ENCODE measurements at places on chromosomes 12 and 14. TPM values are rescaled to one million over a fixed set of nuclear protein-coding genes. Genes with fewer than 3 reads are reported as not detected.

GRCh38 chr12:88122666-88123065 lies 19.2 kb downstream of the CEP290 start:
- H3K27ac ChIP-seq, result no peak overlapping the region
- H3K4me1 ChIP-seq, result no peaks in the 10 kb centered on the region
- H3K4me3 ChIP-seq, result no peak overlapping the region
- no peak for DNase-seq
- no peaks in the 10 kb centered on the region for H3K27me3 ChIP-seq

DNA sequence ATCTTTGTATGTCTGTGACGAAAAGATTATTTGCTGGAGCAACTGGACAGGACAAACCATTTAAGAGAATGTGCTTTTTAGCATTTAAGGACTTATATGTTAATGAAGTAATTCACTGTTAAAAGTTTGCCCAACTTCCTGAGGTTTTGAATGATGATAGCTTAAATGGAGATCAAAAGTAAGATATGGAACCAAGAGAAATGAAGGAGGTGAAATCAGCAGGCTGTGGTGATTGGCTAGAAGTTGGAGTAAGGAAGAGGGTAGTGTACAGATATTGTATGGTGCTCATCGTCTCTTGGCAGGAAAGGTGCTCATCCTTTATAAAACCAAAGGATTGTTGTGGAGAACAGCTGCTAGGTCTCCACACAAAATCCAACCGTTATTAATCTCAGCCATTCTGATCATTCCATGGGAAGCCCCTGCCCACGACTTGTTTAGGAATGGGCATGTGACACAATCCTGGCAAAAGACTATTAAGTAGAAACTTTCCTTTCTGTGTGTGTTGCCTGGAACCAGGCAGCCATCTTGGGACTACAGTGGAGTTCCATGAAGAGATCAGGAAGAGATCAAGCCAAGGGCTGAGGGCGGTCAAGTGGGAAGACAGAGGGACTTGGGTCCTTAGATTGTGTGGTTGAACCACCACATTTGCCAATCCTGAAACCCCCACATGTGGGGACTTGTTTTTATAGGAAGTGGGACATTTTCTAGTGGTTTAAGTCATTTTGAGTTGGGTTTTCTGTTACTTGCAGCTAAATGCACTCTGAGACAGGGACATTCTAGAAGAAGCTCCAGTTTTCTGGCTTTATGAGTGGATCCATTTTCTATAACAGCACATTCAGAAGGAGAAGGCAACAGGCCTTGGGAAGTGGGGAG lies 56.8 kb upstream of the CHST11 start:
- no peak for DNase-seq
- peaks cover 9% of the 10 kb centered on the region for H3K36me3 ChIP-seq
- no peak overlapping the region for H3K4me3 ChIP-seq
- H3K27me3 ChIP-seq, result no peaks in the 10 kb centered on the region

DNA sequence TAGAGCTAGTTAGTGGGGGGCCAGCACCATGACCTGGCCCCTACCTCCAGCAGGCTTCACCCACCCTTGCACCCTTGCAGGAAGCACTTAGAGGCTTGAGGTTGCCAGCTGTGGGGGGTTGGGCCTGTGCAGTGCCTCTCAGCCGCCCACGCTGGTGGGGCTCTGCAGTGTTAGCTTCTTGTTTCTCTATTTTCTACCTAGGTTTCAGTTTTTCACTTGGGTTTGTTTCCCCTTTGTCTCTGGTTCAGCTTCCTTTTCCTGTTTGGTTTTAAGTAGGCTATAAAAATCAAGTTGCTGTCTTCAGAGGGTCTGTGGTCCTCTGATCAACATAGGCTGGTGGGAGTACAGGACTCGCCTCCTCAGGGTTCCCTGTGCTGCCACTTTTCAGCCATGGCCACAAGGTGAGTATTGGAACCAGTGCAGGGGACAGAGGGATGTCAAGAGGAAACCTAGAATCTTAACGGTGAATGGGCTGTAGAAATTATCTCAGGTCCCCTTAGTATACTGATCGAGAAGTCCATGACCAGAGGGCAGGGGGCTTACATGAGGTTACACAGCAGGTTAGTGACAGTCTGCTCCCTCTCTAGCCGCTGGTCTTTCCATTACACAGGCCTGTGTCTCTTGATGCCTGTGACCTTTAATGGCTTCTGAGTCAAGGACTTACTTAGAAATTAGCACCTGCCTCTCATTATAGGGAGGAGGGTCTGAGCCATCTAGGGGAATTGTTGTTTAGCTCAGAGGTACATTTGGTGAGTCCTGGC lies at the start of gene EVL:
Gene EVL (plus strand): TSS at position 312 of the 761 bp plus-strand sequence. CDS start 79 bp downstream, at position 391.
- no peaks in the 10 kb centered on the region for H3K27me3 ChIP-seq
- H3K36me3 ChIP-seq, result peaks cover 41% of the 10 kb centered on the region
- peaks cover 51% of the 10 kb centered on the region for H3K4me1 ChIP-seq
- peak within 1 kb of the TSS; percentile 97 for H3K27ac ChIP-seq
- peak; percentile 77 for DNase-seq

- no peak overlapping the region for H3K4me3 ChIP-seq
- H3K27ac ChIP-seq, result no peak overlapping the region
- no peaks in the 10 kb centered on the region for H3K36me3 ChIP-seq
- no peak for DNase-seq
- H3K27me3 ChIP-seq, result peaks cover 14% of the 10 kb centered on the region
These were observed 23.4 kb downstream of the JKAMP start for GRCh38 chr14:59507752-59508103.

GRCh38 chr12:117972301-117972700 lies 3.5 kb upstream of the KSR2 start:
- no peak overlapping the region for H3K4me3 ChIP-seq
- DNase-seq, result no peak
- peaks cover 3% of the 10 kb centered on the region for H3K4me1 ChIP-seq
- peaks cover 2% of the 10 kb centered on the region for H3K36me3 ChIP-seq

DNA sequence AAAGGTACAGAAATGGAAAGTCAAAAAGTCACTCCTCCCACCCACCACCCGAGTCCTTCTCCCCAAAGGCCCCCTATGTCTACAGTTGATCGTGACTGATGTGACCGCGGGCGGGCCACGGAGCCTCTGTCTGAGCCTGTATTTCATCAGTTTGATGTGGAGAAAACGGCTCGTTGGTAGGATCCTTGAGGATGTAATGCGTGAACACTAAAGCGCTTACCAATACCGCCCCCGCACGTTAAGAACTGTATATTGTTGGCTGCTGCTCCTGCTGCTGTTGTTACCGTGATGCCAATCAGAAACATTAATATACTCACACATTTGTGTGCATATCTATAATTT lies 24.6 kb upstream of the UBC start:
- H3K27ac ChIP-seq, result no peak overlapping the region
- H3K4me3 ChIP-seq, result no peak overlapping the region
- peaks cover 10% of the 10 kb centered on the region for H3K36me3 ChIP-seq
- peaks cover 12% of the 10 kb centered on the region for H3K4me1 ChIP-seq
- H3K27me3 ChIP-seq, result no peaks in the 10 kb centered on the region

DNA sequence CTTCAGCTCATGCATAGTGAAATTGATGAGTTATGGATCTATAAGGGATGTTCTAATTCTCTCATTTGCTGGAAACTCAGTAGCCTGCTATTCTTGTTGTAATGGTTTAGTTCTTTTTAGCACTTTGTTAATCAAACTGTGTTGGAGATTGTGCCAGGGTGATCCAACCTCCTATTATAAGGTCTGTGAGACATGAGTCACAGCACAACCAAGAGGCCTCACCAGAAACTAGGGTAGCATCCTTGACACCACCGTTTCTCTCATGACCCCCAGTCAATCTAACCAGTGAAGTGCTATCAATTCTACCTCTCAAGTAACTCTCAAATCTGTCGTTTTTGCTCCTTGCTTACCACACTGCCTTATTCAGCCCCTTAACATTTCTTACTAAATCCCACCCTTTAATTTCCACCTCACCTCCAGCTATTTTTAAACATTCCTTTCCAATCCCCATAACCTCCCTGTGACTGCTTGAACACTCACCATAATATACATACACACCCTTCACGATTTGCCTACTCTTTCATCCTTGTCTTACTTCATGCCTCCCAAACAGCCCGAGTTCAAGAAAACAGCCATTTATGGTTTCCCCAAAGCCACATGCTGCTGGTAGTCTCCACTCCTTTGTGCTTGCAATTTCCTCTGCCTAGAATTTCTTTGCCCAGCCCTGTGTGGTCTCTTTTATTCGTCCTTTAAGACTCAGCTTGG lies 53.9 kb upstream of the NUDT4 start:
- no peaks in the 10 kb centered on the region for H3K27me3 ChIP-seq
- peaks cover 7% of the 10 kb centered on the region for H3K4me1 ChIP-seq
- no peak for DNase-seq
- no peak overlapping the region for H3K4me3 ChIP-seq
- no peak overlapping the region for H3K27ac ChIP-seq
- H3K36me3 ChIP-seq, result no peaks in the 10 kb centered on the region

GRCh38 chr14:100781952-100782351 lies 44.0 kb upstream of the MEG3 start:
- H3K36me3 ChIP-seq, result no peaks in the 10 kb centered on the region
- H3K27me3 ChIP-seq, result peaks cover 3% of the 10 kb centered on the region
- no peak overlapping the region for H3K4me3 ChIP-seq
- no peaks in the 10 kb centered on the region for H3K4me1 ChIP-seq
- no peak overlapping the region for H3K27ac ChIP-seq
- DNase-seq, result peak; percentile 6

GRCh38 chr12:87155621-87156020 lies 873.6 kb downstream of the C12orf50 start:
- no peaks in the 10 kb centered on the region for H3K36me3 ChIP-seq
- no peak overlapping the region for H3K4me3 ChIP-seq
- no peaks in the 10 kb centered on the region for H3K4me1 ChIP-seq
- H3K27me3 ChIP-seq, result no peaks in the 10 kb centered on the region
- H3K27ac ChIP-seq, result no peak overlapping the region

GRCh38 chr14:104544362-104544961 lies 35.1 kb upstream of the C14orf180 start:
- no peak for DNase-seq
- H3K27me3 ChIP-seq, result peaks cover 17% of the 10 kb centered on the region
- H3K36me3 ChIP-seq, result no peaks in the 10 kb centered on the region
- H3K4me1 ChIP-seq, result no peaks in the 10 kb centered on the region
- no peak overlapping the region for H3K27ac ChIP-seq

DNA sequence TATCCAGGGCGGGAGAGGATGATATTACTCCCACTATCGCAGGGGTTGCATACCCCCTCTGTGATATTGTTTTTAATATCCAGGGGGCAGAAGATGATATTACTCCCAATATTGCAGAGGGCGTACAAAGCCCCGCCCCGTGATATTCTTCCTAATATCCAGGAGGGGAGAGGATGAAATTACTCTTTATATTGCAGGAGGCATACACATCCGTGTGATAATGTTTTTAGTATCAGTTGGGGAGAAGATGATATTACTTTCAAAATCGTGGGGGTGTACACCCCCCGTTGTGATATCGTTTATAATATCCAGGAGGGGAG lies 52.9 kb upstream of the OXA1L start:
- H3K4me3 ChIP-seq, result peak overlapping the region; percentile 95
- no peak for DNase-seq
- H3K27me3 ChIP-seq, result peaks cover 29% of the 10 kb centered on the region
- no peaks in the 10 kb centered on the region for H3K36me3 ChIP-seq
- peaks cover 6% of the 10 kb centered on the region for H3K4me1 ChIP-seq

DNA sequence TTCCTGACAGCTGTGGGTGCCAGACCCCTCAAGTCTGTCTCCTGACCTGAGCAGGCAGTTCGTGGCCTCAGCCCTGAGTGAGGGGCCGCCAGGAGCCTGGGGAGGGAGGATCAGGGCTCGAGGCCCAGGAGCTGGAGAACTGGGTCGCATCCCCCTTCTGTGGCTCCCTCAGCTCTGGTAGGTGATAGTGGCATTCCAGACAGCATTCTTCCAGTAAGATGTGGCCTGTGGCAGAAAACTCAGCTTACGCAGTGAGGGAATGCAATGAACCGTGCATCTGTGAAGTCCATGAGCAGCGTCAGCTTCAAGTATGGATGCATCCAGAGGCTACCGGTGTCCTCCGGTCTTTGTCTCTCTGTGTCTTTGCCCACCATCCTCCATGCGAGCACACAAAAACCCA lies 28.4 kb upstream of the FBRSL1 start:
- no peaks in the 10 kb centered on the region for H3K27me3 ChIP-seq
- peaks cover 4% of the 10 kb centered on the region for H3K4me1 ChIP-seq
- no peak overlapping the region for H3K4me3 ChIP-seq
- DNase-seq, result no peak
- no peaks in the 10 kb centered on the region for H3K36me3 ChIP-seq
- no peak overlapping the region for H3K27ac ChIP-seq

- H3K27me3 ChIP-seq, result no peaks in the 10 kb centered on the region
- H3K27ac ChIP-seq, result no peak overlapping the region
- no peaks in the 10 kb centered on the region for H3K4me1 ChIP-seq
- H3K4me3 ChIP-seq, result no peak overlapping the region
These were observed 505.9 kb downstream of the SLC16A7 start for GRCh38 chr12:60101715-60102114.

DNA sequence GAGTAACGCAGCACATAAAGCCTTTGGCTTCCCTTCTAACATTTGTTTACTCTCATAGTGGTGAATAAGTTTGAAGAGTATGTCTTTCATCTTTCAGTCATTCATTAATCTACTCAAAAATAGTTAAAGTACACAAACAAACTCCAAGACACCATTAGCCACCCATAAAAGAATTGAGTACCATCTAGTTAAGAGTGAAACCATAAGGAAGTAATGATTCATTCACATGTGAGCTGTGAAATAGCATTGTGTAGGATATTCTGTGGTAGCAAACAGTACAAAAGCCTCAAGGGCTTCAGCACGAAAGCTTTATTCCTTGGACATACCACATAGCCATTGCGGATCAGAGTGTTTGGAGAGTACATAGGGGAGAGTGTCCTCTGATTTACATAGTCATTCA lies 13.9 kb downstream of the SYT1 start:
- no peak overlapping the region for H3K27ac ChIP-seq
- no peak overlapping the region for H3K4me3 ChIP-seq
- no peaks in the 10 kb centered on the region for H3K4me1 ChIP-seq
- H3K27me3 ChIP-seq, result no peaks in the 10 kb centered on the region
- no peaks in the 10 kb centered on the region for H3K36me3 ChIP-seq

- no peaks in the 10 kb centered on the region for H3K36me3 ChIP-seq
- H3K4me1 ChIP-seq, result peaks cover 21% of the 10 kb centered on the region
These were observed 36.9 kb upstream of the SINHCAF start for GRCh38 chr12:31362759-31363415.

DNA sequence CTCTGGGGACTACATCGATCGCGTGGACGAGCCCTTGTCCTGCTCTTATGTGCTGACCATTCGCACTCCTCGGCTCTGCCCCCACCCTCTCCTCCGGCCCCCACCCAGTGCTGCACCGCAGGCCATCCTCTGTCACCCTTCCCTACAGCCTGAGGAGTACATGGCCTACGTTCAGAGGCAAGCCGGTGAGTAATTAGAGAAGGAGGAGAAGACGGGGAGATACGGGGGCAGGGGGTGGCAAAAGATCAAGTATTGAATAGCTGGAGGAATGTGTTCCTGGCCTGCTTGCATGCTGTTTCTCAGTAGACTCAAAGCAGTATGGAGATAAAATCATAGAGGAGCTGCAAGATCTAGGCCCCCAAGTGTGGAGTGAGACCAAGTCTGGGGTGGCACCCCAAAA lies 21.9 kb downstream of the OS9 start:
- DNase-seq, result no peak
- peaks cover 29% of the 10 kb centered on the region for H3K36me3 ChIP-seq
- no peak overlapping the region for H3K27ac ChIP-seq
- no peak overlapping the region for H3K4me3 ChIP-seq

- no peaks in the 10 kb centered on the region for H3K27me3 ChIP-seq
- peaks cover 34% of the 10 kb centered on the region for H3K4me1 ChIP-seq
- no peak overlapping the region for H3K4me3 ChIP-seq
- no peak overlapping the region for H3K27ac ChIP-seq
- peaks cover 77% of the 10 kb centered on the region for H3K36me3 ChIP-seq
These were observed 11.0 kb downstream of the RESF1 start for GRCh38 chr12:31970199-31970598.

PIWIL1 gene
- total RNA-seq, result not detected

TSHR gene
- 0.37 TPM for total RNA-seq

PLEKHD1 gene
- total RNA-seq, result 0.08 TPM

RPGRIP1 gene
- total RNA-seq, result not detected

SYT1 gene
- total RNA-seq, result not detected

PRB2 gene
- total RNA-seq, result not detected

SIX6 gene
- not detected for total RNA-seq

IRAK3 gene
- total RNA-seq, result 0.43 TPM
